ENCODE measurements at places on chromosomes 7 and 10. TPM values are rescaled to one million over a fixed set of nuclear protein-coding genes. Genes with fewer than 3 reads are reported as not detected.

DNA sequence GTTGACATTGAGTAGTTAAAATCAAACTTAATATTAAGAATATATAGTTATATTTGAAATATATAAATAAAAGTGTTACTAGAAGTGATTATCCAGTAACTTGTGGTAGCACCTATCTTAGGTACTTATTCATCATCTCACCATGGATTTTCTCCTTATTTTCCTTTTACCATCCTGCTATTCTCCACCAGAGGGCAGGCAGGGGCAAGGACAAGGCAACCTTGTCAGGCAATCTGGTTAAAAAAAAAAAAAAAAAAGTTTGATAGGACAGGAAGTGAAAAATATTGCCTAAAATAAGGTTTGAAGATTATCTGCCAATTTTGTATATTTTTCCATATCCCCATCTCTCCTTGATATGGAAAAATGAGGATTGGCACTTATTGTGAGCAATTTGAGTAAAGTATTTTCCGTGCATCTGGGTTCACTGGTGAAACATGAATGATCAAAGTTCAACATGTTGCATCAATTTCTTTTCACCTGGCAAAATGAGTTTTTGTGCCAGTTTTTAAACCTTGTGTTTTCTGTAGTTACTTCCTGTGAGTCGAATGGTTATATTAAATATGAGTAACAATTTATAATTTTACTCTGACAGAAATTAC lies 256.7 kb downstream of the AGMO start:
- peak; percentile 51 for DNase-seq

DNA sequence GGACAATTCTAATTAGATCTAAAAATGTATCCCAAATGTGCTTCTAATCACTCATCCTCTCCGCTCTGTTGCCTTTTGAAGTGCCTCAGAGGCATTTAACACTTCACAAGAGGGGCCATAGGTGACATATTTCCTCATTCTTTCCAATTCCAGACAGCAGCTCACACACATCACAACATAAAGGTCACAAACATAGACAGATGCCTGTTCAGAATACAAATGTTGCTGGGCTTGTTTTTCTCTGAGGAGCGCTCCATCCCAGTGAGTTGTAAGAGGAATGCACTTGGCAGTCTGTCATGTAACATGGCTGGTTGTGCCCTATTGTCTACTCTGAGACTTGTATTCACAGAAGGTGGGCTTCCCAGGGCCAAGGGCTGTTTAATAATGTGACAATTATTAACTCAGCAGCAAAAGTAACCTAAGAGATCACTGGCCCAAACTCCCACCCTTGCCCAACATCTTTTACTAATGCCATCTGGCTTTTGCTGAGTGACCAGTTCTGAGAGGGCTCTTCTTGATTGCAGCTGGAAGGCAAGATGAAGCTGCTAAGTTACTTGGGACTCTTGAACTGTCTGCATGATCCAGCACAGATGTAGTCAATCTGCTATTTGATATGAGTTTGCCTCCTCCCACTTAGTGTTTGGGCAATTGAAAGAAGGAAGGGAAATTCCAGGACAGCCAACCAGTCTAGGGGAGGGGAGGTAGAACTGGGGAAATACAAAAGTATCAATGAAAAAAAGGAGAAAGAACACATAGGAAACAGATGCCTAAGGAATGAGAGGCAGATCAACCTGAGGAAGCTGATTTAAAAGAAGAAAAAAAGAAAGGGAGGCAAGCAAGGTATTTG lies 13.6 kb downstream of the PON2 start:
- peak; percentile 49 for DNase-seq

GRCh38 chr10:128050936-128051335 lies 75.3 kb downstream of the MKI67 start:
- peak; percentile 40 for DNase-seq

DNA sequence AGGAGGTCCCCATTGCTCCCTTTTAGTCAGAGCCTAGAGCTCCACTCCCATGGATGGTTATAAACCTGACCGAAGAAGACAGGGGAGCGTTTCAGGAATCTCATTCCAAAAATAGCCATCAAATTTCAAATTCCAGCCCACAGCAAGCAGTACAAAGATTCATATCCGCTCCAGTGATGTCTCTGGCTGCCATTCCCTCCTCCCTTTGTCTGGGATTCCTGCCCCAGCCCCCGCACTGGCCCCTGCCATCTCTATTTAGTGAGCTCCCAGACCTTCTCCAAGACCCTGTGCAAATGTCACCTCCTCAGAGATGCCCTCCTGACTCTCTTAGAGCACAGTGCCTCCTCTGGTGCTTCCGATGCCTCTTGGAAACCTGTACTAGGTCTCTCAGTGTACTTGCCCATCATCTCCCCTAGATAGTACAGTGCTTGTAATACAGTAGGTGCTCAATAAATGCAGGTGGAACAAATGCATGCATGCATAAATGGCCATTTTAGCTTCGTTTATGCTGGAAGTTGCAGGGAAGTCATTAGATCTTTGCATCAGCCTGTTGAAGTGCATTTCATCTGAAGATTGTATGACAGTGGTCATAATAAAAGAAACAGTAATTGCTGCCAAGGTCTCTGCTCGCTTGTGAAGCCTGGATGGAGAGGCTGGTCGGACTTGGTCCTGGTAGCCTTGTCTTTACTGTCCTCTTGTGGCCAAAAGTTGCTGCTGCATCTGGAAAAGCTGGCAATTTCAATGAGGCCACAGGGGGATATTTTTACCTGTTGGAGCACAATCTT lies 32.0 kb upstream of the HABP2 start:
- DNase-seq = peak; percentile 70

The TBC1D12 gene
- 15.1 TPM for total RNA-seq

The BET1 gene
- 44.5 TPM for total RNA-seq

The TUBB8 gene
- total RNA-seq = not detected

The GSDME gene
- total RNA-seq = 46.4 TPM

The FLNC gene
- total RNA-seq = 202 TPM

The PDGFA gene
- 43.2 TPM for total RNA-seq

GRCh38 chr7:520503-521161 lies 986 bp upstream of the PDGFA start:
- DNase-seq = no peak

The CCDC136 gene
- 9.9 TPM for total RNA-seq

The AQP1 gene
- total RNA-seq = 11.9 TPM
